ENCODE measurements at places on chromosomes 5 and 9.

- no peak for DNase-seq
These were observed 125.1 kb downstream of the PDE4D start for GRCh38 chr5:59768152-59769040.

DNA sequence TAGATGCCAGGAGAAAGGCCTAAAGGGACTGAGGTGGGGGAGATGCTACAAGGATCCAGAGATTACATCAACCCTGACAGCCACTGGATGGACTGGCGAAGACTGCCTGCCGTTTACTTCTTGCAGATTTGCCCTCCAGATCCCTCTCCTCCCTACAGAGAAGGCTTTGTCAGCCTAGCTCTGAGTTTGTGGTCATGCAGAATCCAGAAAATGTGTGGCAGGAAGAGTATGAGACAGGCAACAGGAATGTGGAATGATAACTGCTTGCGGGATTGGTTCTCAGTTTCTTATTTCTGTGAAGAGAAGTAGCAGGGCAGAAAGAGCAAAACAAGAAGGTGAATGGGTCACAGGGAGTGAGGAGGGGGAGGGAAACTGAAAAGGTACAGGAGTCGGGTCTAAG lies 129.6 kb downstream of the TLE1 start:
- DNase-seq: no peak

DNA sequence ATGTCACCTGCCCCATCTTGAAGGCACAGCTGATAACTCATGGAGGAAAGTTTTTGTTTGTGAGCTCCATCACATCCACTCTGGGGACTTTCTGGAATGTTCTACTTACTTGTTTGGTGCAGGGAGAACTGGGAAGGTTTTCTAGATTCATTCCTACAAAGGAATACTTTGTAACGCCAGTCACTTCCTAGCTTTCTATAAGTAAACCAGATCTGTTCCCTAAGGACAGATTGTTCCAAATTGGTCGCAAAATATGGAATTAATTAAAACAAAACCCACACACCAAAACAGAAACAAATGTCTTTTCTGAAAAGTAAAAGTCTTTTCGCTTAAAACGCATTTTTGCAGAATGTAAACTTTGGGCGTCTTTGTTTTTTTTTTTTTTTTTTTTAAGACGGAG lies 167.6 kb downstream of the PDZD2 start:
- no peak for DNase-seq

- no peak for DNase-seq
These were observed 14.1 kb downstream of the POLR3G start for GRCh38 chr5:90488791-90489190.

DNA sequence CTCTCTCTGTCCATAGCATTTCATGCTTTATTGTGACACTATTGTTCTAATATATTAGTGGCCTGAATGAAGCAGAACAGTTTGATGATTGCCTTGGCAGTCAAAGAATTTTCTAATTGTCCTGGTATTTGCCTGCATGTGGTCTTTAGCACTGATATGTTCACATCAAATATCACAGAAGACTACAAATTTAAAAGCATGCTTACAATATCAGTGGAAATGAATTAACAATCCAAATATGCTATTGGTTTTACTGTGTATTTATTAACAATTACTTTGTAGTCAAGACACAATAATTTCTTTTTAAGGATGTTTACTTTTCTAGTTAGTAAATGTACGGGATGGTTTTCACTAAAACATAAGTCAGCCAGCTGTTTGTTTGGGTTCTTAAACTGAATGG lies 18.3 kb downstream of the EFNA5 start:
- DNase-seq: no peak

GRCh38 chr9:129875687-129876395 lies 40.6 kb downstream of the USP20 start:
- DNase-seq: no peak
